ENCODE measurements at places on chromosomes 16 and 17.

- DNase-seq, result no peak
These were observed 12.3 kb upstream of the CARMIL2 start for GRCh38 chr16:67632415-67633172.

- no peak for DNase-seq
These were observed 232.2 kb upstream of the HS3ST3A1 start for GRCh38 chr17:13833921-13834320.

DNA sequence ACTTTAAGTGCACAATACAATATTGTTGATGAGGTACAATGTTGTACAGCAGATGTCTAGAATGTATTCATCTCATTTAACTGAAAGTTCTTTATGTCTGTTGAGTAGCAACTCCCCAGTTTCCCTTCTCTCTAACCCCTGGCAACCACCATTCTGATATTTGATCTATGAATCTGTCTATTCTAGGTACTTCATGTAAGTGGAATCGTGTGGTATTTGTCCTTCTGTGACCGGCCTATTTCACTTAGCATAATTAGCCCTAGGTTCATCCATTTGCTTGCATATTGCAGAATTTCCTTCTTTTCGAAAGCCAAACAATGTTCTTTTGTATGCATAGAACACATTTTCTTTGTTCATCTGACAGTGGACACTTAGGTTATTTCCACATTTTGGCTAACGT is 10.8 kb downstream of the RGS9 start:
- no peak for DNase-seq

GRCh38 chr17:17412326-17412725 is 64.5 kb upstream of the MED9 start:
- no peak for DNase-seq

- DNase-seq, result no peak
These were observed 23.7 kb upstream of the KDM8 start for GRCh38 chr16:27179500-27180072.

DNA sequence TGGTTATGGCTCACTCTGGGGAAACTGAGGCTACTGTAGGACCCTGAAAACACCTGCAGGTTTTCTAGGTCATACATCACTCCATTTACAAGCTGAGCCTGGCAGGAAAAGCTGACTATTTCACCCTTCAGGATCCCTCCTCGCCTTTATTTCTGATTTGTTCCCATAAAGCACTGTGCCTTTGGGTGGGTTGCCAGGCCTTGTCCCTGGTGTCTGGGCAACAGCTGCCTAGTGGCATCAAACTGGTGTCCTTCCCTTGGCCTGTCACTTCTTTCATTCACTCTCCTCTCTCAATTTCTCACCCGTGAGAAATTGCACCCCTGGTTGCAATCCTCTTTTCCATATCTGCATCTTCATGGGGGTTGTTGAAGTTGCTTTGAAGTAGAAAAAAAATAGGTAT is 1.6 kb downstream of the MYL4 start:
- DNase-seq, result no peak

- DNase-seq, result no peak
These were observed 95.7 kb upstream of the AKTIP start for GRCh38 chr16:53598511-53599275.

DNA sequence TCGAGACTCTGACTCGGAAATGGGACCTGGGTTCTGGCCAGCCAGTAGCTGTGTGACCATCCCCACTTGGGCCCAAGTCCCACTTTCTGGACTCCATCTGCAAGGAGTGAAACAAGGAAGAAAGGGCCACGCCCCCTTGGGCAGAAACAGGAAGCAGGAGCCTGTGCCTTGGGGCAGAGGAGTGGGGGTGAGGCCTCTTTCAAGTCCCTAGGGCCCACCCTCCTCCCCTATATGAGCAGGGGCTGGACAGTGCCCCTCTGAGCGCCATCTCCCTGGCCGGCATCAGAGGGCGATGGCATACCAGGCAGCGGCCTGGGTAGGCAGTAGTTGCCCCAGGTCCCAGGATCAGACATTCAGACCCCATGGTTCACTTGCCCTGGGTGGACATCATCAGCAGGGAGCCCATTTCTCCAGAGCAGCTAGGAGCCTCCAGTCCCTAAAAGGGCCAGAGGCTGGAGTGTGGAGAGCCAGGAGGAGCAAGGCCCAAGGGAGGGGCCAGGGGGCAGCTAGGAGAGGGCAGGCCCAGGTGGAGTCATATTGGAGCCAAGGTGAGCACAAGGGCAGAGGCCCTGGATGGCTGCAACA is 7.1 kb downstream of the BCAR1 start:
- no peak for DNase-seq
